ENCODE measurements at places on chromosomes 5 and 9. TPM values are rescaled to one million over a fixed set of nuclear protein-coding genes. Genes with fewer than 3 reads are reported as not detected.

GRCh38 chr5:178223196-178223773, 9.3 kb downstream of the PHYKPL start:
- no peak for DNase-seq

DNA sequence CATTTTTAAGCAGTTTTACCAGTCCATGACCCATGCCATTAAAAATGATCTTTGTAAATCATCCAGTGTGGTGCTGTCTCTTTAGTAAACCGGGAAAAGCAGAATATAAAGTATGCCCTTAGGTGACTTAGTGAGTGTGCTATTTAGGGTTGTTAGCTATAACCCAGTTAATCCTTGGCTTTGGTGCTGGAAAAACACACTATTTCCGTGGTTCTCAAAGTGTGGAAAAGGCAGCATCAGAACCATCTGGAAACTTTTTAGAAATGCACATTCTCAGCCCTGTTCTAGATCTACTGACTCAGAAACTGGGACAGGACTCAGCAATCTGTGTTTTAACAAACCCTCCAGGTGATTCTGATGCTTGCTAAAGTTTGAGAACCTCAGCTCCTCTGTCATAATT, 123.6 kb upstream of the ZNF608 start:
- DNase-seq, result no peak

PCDHA10 gene
- not detected for total RNA-seq

DNA sequence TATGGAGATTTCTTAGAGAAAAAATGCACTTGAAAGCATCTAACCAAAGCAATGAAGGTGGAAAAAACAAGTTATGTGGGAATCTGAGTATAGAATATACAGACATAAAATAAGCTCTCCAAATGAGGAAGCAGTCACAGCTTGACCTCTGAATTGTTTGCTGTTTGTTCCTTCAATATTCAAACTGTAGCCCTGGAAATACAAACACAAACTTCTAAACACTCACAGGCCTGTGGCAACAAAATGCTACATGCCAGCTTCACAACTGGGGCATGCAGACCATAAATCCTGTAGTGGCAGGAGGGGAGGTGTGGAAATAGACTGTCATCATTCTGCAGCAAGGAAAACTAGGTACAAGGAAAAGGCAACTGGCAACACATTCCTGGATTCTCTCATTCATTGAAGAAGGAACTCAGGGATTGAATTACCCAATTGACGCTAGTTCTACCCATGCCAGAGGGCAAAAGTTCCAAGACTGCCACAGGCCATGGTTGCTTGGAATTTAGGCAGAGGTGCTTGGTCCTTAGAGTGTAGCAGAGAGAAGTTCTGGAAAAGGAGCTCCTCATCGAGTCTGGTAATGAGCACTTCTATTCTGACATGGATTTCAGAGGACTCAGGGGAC, 349.6 kb downstream of the PDE4D start:
- no peak for DNase-seq

DNA sequence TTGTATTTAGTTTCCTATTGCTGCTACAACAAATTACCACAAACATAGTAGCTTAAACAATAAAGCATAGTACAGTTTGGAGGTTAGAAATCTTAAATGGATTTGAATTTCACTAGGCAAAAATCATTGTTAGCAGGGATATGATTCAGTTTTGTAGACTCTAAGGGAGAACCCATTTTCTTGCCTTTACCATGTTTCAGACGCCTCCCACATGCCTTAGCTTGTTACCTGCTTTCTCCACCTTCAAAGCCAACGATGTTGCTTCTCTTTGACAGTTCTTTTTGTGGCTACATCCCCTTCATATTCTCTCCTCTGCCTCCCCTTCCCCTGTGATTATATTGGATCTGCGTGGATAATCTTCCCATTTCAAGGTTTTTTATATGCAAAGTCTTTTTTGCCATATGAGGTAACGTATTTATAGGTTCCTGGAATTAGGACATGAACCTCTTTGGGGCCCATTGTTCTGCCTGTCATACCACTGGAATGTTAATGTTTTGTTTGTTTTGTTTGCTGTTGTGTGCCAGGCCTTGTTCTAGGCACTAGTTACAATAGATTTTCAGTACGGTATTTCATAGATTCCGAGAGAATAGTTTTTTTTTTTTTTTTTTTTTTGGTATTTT, 54.1 kb downstream of the UHRF2 start:
- no peak for DNase-seq

DNA sequence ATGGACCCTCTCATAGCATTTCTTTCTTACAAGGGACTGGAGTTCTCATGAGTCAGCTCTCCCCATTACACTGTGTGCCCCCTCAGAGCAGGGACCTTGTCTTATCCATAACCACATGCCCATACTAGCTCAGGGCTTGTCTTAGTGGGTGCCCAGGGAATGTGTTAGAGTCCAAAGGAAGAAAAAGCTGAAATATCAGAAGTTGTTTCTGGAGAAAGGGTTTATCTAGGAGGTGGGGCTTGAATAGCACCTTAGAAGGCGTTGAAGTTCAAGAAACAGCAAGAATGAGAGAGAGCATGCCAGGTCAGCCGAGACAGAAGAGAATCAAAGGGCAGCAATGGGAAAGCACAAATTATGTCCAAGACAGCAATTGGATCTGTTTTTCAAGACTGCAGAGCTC, 109.4 kb downstream of the TTLL11 start:
- DNase-seq, result no peak

DNA sequence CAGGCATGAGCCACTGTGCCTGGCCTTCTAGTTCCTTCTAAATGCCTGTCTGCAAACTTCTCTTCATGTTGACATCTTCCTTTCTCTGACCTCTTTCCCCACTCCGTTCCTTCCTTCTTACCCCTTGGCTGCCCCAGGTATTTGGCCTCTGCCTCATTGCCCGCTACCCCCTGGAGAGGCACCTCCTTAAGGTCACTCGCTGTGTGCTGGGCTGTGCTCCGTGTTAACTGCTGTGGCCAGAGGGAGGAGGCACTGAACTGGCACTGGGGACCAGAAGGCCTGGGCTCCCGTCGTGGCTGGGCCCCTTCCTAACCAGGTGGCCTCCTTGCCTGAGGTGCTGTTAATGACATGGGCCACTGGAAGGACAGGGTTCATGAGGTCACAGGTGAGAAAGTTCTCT, 39.4 kb downstream of the LAMC3 start:
- DNase-seq, result no peak

- DNase-seq, result no peak
Observed at GRCh38 chr5:179408611-179409010, 63.4 kb upstream of the ADAMTS2 start.

GRCh38 chr9:84542554-84542953, 127.0 kb upstream of the NTRK2 start:
- no peak for DNase-seq

CDH9 gene
- not detected for total RNA-seq

- no peak for DNase-seq
Observed at GRCh38 chr5:98460536-98460935, 312.9 kb upstream of the RGMB start.

SLC6A19 gene
- not detected for total RNA-seq

- no peak for DNase-seq
Observed at GRCh38 chr5:102889033-102889432, 133.9 kb downstream of the PAM start.

DNA sequence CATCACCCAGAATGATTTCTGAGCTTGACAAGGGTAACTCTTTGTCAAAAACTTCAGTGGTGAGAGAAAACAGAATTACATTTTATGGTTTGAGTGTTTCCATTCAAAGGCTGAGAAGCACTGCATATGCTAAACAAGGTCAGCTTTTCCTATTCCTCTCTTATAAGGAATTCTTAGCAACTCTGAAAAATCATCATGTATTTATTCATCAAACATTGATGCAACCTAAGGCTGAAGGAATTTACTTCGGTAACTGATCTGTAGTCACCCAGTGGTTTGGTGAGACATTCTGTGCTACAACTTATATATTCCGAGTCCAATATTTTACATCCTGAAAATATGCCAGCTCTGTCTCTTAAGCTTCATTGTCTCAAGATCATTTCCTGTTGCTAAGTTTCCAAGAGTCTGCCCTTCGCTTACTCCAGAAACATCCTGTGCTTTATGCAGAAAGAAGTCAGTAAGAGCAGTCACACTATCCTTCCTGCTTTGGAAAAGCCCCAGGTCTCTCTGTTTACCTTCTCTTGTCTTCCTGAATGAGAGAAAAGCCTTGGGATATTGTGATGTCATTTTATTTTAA, 176.6 kb upstream of the TBCA start:
- no peak for DNase-seq

- DNase-seq, result no peak
Observed at GRCh38 chr9:26745111-26745510, 147.5 kb downstream of the CAAP1 start.

GDNF gene
- total RNA-seq, result not detected

DNA sequence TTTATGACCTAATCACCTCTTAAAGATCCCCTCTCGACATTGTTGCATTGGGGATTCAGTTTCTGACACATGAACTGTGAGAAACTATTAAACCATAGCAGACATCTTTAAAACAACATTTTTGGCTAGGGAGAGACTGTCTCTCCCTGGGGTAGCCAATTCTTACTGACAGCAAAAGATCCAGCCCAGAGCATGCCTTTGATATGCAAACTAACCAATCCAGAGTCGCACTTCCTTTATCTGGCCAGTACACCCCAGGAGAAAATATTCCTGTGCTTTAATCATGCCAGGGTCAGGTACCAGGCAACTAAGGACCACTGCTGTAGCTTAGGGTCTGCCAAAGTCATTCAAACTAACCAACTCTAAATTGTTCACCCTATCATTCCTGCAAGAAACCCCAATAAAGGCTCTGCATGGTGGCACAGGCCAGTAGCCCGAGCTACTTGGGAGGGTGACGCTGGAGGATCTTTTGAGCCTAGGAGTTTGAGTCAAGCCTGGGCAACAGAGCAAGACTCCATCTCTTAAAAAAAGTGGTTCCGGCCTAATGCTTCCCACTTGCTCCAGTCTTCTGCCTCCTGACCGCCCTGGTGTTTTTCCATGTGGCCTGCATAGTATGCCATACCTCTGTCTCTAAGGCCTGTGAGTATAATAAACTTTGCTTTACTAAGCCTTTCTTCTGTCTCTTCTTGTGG, 62.3 kb upstream of the DAPK1 start:
- DNase-seq, result no peak

DNA sequence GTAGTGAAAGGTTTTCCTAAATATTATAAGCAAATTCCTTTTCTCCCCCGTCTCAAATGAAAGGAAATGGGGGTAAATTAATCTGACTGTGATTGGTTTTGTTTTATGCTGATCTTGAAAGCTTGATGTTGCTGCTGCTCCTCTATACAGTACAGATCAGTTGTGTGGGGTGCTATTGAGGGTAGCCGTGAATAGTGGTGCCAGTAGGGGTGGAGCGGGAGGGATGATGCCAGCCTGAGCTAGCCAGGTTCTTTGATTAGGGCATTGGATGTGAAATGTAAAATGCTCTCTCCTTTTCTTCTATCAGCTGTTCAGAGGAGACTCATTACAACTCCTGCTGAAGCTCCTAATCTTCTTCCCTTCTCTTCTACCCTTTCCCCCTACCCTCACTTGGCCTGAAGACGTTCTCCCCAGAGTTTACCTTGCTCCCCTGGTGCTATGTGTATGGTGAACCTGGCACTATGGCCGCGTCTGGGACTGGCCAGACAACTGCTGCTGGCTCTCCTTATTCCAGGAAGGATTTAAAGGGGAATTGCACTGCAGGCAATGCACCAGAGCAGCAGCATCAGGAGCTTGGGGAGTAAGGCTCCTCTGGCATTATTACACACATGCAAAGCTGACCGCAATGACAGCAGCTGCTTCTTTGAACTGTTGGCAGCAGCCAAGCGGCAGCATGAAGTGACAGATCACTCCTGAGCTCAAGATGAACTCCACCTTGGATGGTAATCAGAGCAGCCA, 566 bp downstream of the GPR21 start:
- no peak for DNase-seq

DNA sequence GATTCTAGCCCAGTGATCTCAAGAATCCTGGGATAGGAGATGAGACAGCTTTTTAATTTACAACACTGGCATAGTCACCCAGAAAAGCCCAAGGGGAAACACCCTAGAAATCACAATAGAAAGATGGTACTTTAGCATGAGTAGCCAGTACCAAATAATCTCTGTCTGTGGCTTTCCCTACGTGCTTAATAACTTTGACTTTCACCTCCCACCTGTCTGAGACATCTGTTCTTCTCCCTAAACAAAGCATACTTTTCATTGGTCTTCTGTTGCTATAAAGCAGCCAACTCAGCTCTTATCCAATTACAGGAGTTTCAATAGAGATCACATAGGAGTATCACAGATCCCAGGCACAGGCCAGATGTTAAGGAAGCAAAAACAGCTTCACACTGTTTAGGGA, 10.4 kb downstream of the MARCHF3 start:
- no peak for DNase-seq

NR2F1 gene
- total RNA-seq, result not detected

FAM169A gene
- total RNA-seq, result 10.7 TPM

GRCh38 chr9:91856419-91856818, 93.6 kb downstream of the ROR2 start:
- DNase-seq, result no peak

DNA sequence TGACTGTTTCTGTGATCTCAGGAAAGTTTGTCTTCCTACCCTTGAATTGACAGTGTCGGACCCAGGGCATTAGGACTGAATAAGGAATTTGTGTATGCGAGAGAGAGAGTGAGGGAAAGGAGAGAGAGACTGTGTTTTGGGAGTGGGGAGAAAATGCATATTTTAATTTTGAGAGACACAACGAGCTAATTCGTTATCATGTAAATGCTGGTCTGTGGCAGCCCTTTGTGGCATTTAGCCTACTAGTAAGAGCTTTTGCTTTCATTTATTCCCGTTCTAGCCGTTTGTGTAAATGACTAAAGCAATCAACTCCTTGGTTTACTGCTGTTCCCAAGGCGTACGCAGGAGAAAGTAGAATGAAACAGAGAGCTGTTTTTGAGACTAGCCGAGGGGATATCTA, 79.8 kb upstream of the MAMDC2 start:
- DNase-seq, result no peak

TAF11L3 gene
- not detected for total RNA-seq

DNA sequence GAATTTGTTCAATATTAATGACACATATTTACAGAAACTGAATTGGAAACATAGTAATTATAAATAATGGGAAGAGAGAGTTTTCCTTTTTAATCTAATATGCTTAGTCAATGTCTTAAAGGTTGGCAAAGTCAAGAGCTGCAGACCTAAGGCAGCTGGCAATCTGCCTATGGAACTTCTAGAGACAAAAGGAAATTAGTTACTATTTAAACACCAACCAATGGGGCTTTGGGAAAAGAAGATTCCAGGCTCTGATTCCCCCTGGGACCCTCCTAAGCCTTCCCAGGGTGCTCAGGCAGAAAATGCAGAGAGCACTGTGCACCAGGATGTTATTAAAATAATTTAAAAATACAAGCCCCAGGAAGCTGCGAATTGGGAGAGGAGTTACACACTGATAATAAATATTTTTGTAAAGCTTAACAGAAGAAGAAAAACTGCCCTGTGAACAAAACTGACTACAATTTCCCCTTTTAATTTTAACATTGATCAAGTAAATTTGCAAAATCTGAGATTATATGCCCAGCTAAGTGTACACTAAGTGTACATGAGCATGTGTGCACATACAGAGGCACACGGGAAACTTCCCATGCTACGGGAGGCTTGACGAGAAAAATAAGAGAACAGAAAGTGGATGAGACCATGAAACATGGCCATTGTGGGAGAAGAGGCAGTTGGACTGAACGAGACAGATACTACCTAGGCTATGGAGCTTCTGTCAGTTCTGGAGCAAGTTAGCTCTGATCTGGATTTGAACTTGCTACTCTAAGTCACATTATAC, 77.4 kb upstream of the ADAMTS16 start:
- no peak for DNase-seq

Measured in activated naive CD4-positive, alpha-beta T cell treated with anti-CD3 and anti-CD28 coated beads for 36 hours (primary cell).